Chondrocyte (in vitro differentiated cells): ENCODE measurements at places on chromosomes 12 and 14.

- DNase-seq: no peak
Observed at GRCh38 chr14:58707949-58708348, 70.2 kb downstream of the DACT1 start.

DNA sequence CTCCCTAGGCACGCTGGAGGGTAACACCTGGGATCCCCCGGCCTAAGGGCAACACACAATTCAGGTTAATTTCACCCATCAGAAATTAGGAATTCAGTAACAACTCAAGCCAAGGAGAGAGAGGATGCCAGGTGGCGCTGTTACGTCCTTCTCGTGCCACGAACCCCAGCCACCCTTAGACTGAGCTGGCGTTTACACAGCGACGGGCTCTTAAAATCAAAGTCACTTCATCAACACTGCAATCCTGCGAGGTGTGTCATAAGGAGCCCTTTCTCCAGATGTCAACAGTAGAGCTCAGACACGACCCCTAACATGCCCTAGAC lies 110.6 kb upstream of the TMEM132D start:
- no peak for DNase-seq

GRCh38 chr14:42374332-42374731 lies 767.7 kb downstream of the LRFN5 start:
- no peak for DNase-seq

DNA sequence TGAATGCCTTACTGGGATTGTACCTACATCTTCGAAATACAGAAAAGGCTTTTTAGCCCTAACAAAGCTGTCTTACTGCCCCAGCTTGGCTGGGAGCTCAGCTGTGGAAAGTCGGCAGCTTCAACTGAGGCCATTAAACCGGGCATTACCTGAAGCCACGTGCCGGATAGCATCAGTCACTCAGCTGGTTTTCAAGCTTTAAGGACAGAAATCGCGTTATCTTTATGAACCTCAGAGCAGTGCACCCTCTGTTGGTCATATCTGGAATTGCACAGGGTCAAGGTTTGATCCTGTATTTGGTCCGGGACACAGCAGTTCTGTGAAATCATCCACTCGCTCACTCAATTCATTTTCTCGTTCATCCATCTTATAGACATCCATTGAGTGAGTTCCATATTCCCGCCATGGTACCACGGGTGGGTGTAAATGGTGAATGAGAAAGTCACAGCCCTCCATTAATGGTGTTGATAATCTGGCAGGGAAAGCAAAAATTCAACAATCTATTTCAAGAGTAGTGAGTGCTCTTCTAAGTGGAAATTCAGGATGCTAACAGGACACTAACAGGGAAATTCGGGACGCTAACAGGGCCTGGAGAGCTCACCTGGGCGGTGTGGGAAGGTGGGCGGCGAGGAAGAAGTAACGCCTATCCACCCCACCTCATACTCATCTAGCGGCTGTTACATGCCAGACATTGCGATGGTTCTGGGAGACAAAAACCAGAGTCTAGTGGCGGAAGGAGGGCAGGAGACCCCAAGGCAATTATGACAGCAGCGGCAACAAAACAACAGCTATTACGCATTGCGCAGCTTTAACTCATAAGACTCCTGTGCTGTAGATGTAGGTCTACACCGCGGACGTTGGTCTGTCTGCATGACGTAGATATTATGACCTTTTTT lies 60.6 kb upstream of the TCL1A start:
- DNase-seq: no peak

DNA sequence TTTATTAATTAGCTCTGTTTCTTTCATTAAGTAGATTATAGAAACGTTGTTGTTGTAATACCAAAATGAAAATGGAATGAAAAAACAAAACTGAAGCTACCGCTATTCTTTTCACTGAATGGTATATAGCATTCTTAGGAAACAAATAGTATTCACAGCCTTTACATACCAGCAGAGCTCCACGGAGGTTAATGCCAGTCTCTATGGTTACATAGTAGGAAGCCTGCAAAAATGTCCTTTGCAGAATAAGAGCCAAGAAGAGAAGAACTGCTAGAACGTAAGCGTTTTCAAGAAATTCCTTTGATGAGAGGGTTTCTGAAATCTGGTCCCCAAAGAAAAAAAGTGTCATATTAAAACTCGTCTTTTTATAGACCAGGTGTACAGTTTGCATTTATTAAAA lies 30.6 kb downstream of the ABCC9 start:
- DNase-seq: no peak

GRCh38 chr12:115980339-115980738 lies 297.2 kb downstream of the MED13L start:
- DNase-seq: no peak
